IPS DF 19.7 (cell line): ENCODE measurements at places on chromosomes 1 and 21.
A peak's percentile ranks its signal among the peaks of the same experiment; 100 is the strongest.

GRCh38 chr1:79587229-79587628 is 580.7 kb upstream of the ADGRL4 start:
- DNase-seq = no peak

GRCh38 chr1:164240081-164240480 is 318.9 kb upstream of the PBX1 start:
- peak; percentile 25 for DNase-seq

DNA sequence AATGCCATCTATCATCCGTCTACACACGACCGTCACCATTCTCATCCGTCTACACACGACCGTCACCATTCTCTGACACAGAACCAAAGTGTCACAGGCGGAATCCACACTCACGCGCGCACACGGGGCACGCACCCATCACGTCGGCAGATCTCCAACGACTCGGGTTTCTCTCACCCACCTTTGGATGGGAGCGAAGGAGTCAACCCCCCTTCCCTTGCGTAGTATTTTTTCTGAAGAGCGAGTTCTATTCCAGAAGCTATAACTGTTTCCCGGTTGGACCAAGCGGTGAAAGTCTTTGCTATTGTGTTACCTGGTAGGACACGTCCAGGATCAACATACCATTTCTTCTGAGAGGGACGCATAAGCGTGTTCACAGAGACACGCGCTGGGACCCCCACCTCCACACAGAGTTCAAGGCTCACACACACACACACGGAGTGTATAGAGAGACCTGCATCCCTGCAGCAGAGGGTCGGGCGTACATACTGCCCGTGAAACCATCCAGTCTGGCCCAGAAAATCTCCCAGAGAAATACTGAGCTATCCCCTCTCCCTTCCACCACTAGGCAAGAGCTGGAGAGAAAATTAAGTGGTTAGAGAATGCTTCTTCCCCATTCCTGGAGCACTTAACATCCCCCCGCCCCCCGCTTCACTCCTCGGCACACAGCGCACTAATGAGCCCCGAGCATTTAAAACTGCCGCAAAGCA is 741 bp downstream of the DUSP10 start:
- no peak for DNase-seq

DNA sequence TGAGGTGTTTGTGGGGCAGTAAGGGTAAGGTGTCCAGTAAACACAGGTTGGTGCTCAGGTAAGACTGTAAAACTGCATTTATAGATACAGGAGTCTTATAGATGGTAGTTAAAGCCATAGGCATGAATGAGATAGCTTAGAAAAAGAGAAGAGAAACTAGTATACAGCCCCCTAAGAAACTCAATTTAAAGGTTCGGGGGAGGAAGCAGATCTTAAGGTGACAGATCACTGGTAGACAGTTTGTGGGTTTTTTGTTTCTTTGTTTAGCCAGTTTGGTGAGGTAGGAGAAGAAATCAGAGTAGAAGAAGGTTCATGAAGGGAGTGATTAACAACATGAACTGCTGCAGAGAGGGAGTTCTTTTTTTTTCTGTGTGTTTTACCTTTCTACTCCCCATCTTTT is 6.1 kb upstream of the AGO3 start:
- no peak for DNase-seq

- no peak for DNase-seq
Measured at GRCh38 chr1:155005076-155006011, 2.7 kb downstream of the ZBTB7B start.

GRCh38 chr21:41510500-41510899 is 2.5 kb upstream of the TMPRSS2 start:
- DNase-seq = no peak
